ENCODE measurements at places on chromosomes 7 and 10.
A peak's percentile ranks its signal among the peaks of the same experiment; 100 is the strongest.

DNA sequence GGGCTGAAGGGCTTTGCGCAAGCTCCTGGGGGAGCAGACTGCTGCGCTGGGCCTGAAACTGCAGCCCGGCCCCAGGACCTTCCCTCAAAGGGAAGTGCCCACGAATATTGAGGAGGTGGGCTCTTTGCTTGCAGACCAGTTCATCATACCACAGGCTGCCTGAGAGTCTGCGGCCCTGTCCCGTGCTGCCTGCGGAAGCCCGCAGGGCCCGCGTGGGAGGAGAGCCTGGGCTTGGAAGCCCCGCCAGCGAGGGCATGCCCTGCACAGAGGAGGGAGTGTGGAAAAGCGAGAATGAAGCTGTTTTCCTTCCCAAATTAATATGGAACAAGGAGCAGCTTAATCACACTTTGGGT, 83.6 kb upstream of the MKI67 start:
- DNase-seq, result no peak

DNA sequence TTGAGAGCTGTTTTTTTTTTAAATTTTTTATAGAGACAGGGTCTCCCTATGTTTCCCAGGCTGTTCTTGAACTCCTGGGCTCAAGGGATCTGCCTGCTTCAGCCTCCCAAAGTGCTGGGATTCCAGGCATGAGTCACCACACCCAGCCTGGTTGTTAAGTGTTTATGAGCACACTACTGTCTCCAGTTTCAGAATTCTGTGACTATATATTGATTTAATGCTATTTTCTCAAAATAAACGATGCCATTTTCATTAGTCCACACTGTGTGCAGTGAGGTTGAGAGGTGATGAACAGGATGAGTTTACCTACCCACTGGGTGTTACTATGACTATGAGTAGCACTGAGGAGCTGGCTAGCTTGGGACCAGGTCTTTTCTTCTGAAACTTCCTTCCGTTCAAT, 110.9 kb upstream of the FAM180A start:
- DNase-seq, result peak; percentile 41

GRCh38 chr7:91949221-91950009, 8.8 kb downstream of the AKAP9 start:
- no peak for DNase-seq

DNA sequence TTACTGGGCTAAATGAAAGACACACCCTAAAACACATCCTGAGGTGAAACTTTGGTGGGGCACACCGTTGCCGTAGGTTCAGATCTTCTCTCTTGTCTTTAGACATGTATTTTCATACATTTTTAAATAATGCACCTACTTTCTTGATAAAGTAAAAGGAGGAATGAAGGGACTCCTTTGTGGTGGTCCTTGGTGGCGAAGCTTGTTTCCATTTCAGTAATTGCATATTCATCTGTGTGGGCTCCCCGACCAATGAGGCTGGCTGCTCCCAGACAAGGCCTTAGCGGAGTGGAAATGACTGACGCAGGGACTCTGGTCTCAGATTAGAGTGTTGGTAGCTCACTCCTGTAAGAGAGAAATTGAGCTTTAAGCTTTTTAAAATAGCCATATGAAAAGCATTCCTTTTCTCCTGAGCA, 815 bp downstream of the CCSER2 start:
- DNase-seq, result peak; percentile 61

GRCh38 chr7:87458148-87458547, 17.3 kb downstream of the ABCB4 start:
- DNase-seq, result no peak

DNA sequence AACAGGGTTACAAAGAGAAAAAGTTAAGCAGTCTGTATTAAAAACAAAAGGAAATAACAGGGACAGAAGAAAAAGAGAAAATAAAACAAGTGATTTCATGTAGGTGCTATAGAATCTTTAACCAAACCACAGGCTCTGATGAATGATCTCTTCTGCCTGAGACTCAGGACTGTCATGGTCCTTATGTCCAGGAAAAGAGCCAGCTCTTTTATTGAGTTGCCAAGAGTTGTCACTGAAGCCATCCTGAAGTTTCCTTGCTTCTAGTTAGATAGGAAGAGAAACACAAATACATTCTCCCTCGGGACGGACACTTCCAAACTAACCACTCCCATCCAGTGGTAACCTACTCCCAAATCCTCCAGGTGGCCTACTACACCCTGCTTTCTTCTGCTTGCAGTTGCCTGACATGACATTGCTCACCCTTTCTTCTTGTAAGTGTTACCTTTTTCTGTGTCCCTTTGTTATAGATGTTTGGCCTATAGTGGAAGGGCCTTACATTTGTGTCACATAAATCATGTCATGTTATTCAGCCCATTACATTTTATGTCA, 346.7 kb downstream of the NRG3 start:
- no peak for DNase-seq

- DNase-seq, result no peak
Measured at GRCh38 chr10:133098426-133099124, 10.9 kb downstream of the ADGRA1 start.

DNA sequence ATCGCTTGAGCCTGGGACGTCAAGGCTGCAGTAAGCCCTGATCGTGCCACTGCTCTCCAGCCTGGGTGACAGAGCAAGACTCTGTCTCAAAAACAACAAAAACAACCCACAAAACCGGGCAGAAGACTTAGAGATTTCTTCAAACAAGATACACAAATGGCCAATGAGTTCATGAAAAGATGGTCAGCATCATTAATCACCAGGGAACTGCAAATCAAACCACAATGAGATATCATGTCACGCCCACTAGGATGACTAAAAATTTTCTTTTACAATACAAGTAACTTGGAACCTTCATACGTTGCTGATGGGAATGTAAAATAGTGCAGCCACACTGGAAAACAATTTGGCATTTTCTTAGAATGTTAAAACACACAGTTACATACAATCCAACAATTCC, 77.3 kb upstream of the GRID1 start:
- DNase-seq, result peak; percentile 33

GRCh38 chr7:150356265-150356897, 12.2 kb upstream of the REPIN1 start:
- peak; percentile 30 for DNase-seq

- DNase-seq, result peak; percentile 58
Measured at GRCh38 chr7:7274782-7275181, 92.4 kb downstream of the C1GALT1 start.

- DNase-seq, result no peak
Measured at GRCh38 chr7:150851492-150852370, 586 bp upstream of the AOC1 start.

- peak; percentile 35 for DNase-seq
Measured at GRCh38 chr7:66013938-66014337, 31.9 kb upstream of the GUSB start.

DNA sequence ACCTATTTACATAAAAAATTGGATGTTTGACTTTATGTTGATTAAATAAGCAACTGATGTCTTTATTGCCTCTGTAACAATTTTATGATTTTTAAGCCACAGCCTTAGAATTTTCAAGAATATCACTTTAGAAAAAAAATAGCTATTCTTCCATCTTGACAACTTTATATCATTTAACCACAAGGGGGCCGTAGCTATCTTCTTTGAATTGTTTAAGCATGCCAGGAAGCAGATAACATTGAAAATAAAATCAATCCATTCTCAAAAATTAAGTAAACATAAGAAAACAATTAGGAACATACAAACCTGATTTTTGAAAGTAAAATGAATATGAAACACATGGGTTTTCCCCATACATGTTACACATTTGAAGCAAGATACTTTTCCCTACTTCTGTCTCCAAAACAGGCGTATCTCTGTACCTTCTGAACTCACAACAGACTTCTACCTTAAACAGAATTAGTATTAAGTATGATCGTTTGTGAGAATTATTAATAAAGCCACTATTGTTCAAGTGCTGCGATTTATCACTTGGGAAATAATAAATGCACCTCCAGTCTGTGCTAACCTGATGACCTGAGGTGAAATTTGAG, 209.0 kb downstream of the CACNA2D1 start:
- peak; percentile 56 for DNase-seq

- DNase-seq, result peak; percentile 73
Measured at GRCh38 chr7:142357953-142358520, 100.2 kb upstream of the PRSS58 start.

DNA sequence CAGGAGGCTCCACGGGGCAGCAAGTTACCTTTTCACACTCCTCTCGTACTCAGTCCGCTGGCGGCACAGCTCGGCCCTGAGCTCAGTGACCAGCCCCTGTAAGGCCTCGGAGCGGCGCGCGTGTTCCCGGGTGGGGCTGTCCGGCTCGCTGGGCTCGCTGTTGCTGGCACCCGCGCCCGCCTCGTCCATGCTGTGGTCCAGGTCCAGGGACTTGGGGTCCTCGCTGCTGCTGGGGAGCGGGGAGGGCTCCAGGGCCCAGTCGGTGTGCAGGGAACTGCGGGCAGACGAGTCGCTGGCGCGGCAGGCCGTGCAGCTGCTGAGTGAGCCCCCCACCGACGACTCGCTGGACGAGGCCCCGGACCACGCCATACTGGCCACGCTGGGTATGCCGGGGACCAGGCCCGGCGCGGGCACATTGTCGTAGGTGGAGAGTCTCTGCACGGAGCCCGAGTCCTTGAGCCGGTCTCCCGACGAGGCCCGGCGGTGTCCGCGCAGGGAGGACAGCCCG, 143.8 kb downstream of the MAPK8 start:
- DNase-seq, result no peak

Measured in fibroblast of skin of back (primary cell).